ENCODE measurements at places on chromosomes 1 and 21.

DNA sequence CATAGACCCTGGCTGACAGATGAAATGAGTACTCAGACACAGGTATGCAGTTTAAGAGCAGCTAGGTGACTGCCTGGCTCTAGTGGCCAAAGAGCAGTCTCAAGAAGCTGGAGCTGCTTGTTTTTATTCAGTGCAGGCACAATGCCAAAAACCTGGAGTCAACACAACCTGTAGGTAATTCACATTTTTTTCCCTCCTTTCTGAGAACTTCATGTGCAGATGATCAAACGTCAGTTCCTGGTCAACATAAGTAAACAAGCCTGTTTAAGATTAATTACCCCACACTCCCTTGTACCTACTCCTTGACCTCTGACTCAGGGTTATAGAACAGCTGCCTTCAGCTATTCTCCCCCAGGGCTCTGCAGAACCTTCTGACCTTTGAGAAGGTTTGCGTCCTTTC is 17.3 kb upstream of the ACADM start:
- no peak for DNase-seq

GRCh38 chr1:85224734-85225623 is 24.2 kb upstream of the SYDE2 start:
- DNase-seq, result peak; percentile 20

DNA sequence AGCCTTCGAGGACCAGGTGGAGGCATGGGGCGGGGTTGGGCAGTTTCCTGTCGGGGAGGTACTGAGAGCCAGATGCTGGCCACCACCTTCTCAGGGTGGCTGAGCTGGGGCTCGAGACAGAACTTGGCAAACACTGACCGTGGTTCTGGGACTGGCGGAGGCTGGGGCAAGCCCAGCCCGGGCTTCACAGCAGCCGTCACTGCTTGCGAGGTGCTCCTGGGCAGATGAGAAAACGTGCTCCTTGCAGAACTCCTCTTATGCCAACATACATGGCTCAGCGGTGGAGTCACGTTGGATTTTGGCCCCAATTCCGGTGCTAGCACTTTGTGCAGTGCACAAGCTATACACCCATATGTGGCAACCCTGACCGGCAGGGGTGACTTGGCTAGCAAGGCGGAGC is 69.2 kb downstream of the RUNX3 start:
- DNase-seq, result no peak

DNA sequence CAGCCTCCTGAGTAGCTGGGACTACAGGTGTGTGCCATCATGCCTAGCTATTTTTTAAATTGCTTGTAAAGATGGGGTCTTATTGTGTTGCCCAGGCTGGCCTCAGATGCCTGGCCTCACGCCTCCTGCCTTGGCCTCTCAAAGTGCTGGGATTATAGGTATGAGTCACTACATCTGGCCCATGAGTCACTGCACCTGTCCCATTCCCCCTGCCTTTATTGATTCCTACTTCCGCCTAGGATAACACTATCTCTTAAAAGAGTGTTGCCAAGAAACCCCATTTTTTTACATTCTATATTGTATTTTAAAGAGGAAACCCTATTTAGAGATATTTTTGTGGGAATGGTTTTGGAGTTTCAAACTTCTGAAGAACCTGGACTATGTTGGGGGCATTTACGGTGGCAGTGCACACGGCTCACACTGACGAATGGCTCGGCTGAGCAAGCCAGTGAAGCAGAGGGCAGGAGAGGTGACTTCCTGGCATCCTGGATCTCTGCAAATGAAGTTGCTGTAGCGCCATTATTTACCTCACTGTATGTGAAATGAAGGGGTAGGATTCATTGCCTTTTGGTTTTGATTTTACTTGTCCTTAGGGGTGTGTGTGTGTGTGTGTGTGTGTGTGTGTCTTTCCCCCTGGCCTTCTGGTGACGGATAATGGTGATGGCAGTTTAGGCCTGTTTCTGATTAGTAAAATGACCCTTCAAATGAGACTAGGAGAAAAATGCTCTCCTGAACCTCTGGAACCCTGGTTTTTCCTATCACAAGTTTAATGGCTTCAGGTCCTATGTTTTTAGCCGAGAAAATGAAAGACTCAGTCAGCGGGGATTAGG is 22.5 kb downstream of the KIF26B start:
- no peak for DNase-seq

- no peak for DNase-seq
Measured at GRCh38 chr1:51708911-51709760, 92.2 kb downstream of the OSBPL9 start.

DNA sequence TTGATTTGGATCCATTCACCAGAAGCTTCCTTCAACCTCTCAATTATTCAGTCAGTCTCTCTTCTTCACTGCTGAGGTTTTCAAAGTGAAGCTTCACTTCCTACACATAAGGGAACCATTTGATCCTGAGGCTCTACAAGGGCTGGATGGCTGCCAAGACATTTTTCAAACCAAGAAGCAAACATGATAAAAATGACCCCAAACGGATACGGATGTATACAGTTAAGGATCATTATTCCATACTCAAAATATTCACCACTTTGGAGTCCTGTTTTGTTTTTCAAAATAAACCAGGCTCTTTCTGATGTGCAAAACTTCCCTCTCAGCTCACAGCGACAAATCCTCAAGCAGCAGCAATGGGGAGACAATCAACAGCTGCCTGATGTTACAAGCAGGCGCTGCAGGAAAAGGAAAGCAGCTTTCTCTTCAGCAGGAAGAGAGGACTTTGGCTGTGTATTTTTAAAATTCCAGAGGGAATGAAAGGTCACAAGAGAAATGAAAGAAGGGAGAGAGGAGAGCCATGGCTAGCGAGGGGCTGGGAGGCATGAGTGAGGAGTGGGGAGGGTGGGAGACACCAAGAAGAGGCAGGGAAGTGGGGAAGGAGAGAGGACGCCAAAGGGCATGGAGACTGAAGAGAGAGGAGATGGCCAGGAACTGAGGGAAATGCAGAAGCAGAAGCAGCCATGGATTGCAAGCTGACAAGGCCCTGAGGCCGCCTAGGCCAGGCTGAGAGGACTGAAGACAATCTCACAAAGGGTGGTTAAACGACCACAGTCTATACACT is 145.4 kb downstream of the SLC45A1 start:
- DNase-seq, result no peak

DNA sequence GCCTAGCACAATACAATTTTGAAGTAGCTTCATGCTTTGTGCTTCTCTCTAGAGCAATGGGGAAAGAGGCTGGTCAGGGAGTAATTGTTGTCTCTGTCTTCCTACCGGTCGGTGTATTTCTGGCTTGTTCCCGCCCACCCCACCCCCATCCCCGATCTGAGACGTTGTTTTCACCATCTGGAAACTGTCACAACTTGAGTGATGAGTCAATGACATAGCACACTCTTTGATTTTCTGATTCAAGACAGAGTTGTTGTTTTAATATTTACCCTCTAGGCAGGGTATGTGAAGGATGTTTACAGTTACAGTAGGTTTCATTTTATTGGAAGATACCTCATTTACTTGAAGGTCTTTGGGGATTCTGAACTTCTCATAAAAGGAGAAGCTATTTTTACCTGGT is 7.0 kb downstream of the IL12RB2 start:
- no peak for DNase-seq

DNA sequence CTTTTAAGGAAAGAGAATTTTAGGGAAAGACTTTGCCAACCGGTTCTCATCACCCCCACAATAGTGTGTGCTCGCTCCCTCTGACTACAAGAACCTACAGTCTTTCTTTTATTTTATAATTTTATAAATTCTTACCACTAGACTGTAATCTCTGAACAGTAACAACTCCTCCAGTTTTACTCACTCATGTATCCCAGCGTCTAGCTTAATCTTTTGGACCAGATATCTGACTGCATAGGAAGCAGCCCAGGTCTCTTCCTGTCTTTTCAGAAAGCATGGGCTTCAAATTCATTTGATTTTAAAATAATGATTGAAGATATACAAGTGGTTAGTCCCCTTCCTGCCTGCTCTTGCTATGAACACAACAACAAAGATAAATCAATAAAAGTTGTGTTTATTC is 19.0 kb upstream of the DUSP10 start:
- DNase-seq, result no peak

DNA sequence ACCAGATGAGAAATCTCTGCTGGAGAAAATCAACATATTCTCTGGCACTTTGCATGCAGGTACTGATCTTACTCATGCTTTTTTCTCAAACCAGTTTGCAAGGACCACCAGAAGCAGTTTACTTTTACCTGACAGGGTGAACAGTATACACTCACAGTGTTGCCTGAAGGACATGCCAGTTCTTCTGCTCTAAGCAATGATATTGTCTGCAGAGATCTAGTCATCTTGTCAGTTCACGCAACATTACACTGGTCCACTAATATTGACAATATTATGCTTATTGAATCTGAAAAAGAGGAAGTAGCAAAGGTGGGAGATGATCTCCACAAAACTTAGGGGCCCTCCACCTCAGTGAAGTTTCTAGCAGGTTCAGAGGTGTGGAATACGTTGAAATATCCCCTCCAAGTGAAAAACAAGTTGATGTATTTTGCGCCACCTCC is 3.8 kb upstream of the S100B start:
- DNase-seq, result no peak

DNA sequence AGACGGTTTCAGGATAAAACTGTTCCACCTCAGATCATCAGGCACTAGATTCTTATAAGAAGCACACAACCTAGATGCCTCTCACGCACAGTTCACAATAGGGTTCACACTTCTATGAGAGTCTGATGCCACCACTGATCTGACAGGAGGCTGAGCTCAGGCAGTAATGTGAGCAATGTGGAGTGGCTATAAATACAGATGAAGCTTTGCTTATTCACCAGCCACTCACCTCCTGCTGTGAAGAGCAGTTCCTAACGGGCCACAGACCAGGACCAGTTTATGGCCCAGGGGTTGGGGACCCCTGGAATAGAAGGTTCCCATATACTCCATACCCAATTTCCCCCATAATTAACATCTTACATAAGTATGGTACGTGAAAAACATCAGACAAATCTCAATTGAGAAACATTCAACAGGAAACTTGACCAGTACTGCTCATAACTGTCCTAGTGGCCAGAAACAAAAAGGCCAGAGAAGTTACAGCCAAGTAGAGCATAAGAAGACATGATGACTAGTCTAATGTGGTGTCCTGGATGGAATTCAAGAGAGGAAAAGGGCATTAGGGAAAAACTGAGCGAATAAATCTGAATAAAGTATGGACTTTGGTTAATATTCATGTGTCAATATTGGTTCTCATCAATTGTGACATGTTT is 24.7 kb upstream of the IGSF5 start:
- no peak for DNase-seq

DNA sequence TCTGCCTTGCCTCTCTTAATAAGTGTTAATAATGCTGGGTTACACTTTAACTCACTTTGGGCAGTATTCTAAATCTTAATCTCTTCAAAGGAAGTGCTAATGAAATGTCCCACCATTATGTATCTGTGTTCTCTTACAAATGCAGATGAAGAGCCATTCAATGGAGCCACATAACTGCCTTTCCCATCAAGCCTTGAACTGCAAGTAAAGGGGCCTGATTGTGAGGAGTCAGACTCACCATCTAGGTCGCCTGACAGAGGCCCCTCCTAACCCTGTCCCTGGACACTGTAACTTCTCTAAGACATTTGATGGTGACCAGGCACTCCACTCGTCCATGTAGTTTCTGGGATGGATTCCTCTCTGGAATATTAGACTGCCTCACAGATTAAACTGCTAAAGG is 329.4 kb downstream of the KIF26B start:
- DNase-seq, result no peak

DNA sequence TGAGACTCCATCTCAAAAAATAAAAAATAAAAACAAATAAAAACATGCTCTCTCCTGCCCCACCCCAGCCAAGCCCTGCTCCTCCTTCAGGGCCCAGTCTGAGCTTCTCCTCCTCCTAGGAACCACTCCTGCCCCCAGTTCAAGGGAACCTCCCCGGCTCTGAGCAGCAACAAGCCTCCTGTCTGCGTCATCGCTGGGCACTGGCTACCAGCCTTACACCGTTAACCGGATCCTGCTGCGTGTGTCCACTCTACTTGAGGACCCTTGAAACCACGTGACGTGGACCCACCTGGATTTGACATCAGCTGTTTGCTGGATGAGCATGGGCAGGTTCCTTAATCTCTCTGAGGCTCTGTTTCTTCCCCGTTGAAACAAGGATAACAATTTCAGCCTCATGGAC is 1.6 kb upstream of the TAS1R2 start:
- DNase-seq, result no peak

DNA sequence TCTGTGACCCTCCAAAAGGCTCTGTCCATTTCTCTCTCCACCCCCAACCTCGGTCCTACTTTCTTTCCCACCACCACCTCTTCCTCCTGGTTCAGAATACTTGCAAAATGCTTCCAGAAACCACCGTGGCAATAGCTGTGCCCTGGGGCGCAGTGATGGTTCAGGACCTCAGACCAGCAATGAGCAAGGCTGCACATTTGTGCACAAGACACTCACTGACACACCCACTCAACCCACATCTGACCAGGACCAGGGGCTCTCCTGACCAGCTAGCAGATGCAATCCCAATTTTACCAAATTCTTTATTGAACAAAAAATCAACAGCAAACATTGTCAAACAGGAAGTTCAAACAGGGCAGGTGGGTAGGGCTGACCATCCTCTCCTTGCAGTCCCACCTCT is 25.7 kb downstream of the SPOCD1 start:
- no peak for DNase-seq

DNA sequence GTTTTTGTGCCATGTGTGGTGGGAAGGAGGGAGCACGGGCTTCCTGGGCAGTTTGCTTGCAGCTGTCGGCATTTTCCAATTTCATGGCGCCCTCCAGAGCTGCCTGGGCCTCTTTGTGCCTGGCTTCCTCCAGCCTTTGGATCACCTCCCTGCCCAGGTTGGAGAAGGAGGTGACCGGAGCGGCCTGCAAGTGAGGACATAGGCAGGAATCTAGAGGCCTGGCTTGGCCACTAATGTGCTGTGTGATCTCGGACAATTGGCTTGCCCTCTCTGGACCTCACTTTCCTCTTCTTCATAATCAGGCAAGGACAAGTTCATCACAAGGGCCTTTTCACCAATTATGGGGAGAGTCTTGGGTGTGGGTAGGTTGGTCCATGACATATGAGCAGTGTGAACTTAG is 245.1 kb downstream of the MATN1 start:
- DNase-seq, result no peak

DNA sequence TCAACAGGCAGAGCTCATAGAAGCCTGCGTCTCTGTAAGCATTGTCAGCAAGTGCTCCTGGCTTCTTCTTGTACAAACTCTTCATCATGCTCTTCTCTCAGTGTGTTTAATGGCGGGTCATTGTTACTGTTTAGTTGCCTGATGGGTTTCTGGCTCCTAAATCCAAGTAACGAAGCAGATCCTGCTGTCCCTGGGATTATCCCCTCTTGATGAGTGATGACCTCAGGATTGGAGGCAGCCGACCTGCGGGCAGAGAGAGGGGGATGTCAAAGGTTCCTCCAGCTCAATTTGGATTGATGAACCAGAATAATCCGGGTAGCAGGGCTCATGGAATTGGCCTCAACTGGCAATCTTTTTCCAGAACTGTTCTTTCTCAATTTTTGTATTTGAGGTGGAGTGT is 66.1 kb upstream of the BARHL2 start:
- DNase-seq, result no peak

DNA sequence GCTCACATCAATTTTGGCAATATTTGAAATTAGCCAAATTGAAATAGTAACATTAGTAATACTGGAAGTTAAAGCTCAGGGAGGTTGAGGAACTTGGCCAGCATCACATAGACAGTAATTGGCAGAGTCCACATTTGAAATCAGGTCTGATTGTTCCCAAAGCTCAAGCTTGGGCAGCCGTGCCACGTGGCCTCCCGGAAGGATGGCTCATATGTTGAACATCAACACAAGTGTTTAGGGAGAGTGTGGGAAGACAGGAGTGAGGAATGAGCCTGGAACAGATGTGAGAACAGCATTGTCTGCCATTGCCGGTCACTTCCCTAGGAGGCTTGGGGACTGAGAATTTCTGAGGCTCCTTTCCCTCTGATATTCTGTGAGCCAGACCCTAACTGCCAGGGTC is 40.2 kb upstream of the RBM15 start:
- no peak for DNase-seq

Measured in left ventricle myocardium inferior (tissue), 1 donor.